Heart right ventricle (tissue), 16 donors: ENCODE measurements at places on chromosomes 16 and 17. TPM values are rescaled to one million over a fixed set of nuclear protein-coding genes. Genes with fewer than 3 reads are reported as not detected.

DNA sequence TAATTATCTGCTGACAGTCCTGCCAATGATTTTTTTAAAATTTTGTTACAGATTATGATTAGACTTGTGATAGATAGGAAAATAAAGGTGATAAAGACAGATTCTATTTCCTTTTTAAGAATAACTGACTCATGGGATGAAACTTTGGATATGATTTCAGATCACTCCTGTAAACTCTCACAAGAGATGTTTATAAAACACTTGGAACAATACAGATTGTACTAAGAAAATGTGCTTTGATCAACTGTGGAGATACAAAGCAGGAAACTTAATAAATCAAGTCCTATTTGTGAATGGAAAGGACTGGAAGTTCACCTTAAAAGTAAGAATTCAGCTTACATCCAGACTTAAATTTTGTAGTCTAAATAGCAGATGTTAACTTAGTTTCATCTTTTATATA lies 21.4 kb downstream of the MRTFB start:
- no peak overlapping the region for H3K27ac ChIP-seq
- H3K4me3 ChIP-seq = no peak overlapping the region
- no peaks in the 10 kb centered on the region for H3K27me3 ChIP-seq
- H3K4me1 ChIP-seq = peaks cover 32% of the 10 kb centered on the region
- H3K36me3 ChIP-seq = no peaks in the 10 kb centered on the region

GRCh38 chr16:10497132-10498101 lies 83.0 kb downstream of the EMP2 start:
- no peaks in the 10 kb centered on the region for H3K27me3 ChIP-seq
- no peak overlapping the region for H3K27ac ChIP-seq
- no peaks in the 10 kb centered on the region for H3K4me1 ChIP-seq
- no peaks in the 10 kb centered on the region for H3K36me3 ChIP-seq
- DNase-seq = no peak
- no peak overlapping the region for H3K4me3 ChIP-seq

MSLN gene
- polyA plus RNA-seq = 0.09 TPM

EXOC3L1 gene
- polyA plus RNA-seq = 8.8 TPM

PLEKHM1 gene
- polyA plus RNA-seq = 9.9 TPM

IKZF3 gene
- polyA plus RNA-seq = 0.06 TPM

SMPD3 gene
- polyA plus RNA-seq = 0.03 TPM

DNA sequence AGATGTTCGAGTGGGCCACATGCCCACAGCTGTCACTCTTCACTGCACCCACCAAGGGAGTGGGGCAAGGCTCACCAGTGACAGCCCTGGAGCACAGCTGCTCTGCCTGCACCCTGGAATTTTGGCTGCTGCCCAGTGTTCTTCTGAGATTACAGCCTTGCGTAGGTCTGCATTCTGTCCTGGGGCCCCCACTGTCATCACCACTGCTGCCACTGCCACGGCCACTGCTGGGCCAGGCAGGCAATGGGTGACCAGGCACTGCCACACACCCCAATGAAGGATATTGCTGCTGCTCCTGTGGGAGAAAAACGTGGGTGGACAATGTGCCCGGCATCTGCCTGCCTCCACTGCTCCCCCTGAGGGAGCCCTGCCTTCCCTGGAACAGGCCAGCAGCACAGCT lies 1717.0 kb downstream of the TP53TG3F start:
- H3K27ac ChIP-seq = no peak overlapping the region
- no peaks in the 10 kb centered on the region for H3K36me3 ChIP-seq
- H3K4me1 ChIP-seq = no peaks in the 10 kb centered on the region
- H3K27me3 ChIP-seq = no peaks in the 10 kb centered on the region
- H3K4me3 ChIP-seq = no peak overlapping the region
- DNase-seq = peak; percentile 36

- DNase-seq = no peak
- H3K27ac ChIP-seq = no peak overlapping the region
- no peak overlapping the region for H3K4me3 ChIP-seq
- no peaks in the 10 kb centered on the region for H3K27me3 ChIP-seq
- no peaks in the 10 kb centered on the region for H3K4me1 ChIP-seq
Observed at GRCh38 chr16:65688301-65688700, 566.4 kb upstream of the CDH11 start.

DNA sequence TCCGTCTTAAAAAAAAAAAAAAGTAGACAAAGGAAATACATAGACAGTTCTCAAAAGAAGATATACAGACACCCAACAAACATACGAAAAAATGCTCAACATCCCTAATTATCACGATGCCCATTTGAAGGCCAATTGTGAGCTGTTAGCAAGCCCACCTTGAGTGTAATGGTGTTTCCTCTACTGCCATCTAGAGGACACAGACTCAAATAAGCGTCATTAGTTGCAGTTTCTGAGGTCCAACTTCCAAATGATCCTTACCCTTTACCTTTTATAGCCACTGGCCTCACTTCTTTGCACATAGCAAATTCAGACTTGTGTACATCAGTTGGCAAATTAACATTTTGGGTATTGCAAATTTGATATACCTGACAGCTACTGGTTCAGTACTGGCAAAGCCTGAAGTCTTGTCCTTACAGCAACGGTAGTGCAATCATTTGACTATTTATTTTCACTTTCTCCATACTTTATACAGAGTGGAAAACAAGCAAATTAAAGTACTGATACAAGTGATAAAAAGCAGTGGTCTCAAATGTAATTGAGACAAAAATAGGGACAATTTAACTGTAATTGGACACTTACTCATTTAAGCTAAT lies 536.3 kb upstream of the EEF2KMT start:
- DNase-seq = no peak
- H3K4me3 ChIP-seq = no peak overlapping the region
- no peaks in the 10 kb centered on the region for H3K4me1 ChIP-seq
- no peak overlapping the region for H3K27ac ChIP-seq
- no peaks in the 10 kb centered on the region for H3K36me3 ChIP-seq
- peaks cover 5% of the 10 kb centered on the region for H3K27me3 ChIP-seq

GRCh38 chr17:47225911-47226688 lies 17.0 kb downstream of the MYL4 start:
- no peak for DNase-seq
- H3K4me1 ChIP-seq = peaks cover 58% of the 10 kb centered on the region
- peak overlapping the region; percentile 84 for H3K27ac ChIP-seq
- H3K36me3 ChIP-seq = no peaks in the 10 kb centered on the region

XAF1 gene
- polyA plus RNA-seq = 94.8 TPM

DNA sequence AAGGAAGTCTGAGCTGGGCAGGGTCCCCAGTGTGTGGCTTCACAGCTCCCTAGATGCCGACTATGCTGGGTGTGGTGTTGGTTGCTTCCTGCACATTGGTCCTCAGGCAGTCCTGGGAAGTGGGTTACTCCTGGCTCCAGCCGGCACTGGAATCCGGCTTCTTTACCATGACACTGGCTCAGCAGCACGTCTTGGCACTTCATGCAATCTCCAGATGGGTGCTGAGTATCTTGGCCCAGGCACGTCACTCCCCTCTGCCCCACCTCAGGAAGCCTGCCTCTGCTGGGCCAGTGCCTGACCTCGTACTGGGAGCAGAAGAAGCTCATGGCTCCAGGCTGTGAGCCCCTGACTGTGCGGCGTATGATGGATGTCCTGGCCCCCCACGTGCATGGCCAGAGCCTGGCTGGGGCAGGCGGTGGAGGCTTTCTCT lies 24.5 kb downstream of the FCSK start:
- H3K27me3 ChIP-seq = no peaks in the 10 kb centered on the region
- H3K36me3 ChIP-seq = no peaks in the 10 kb centered on the region
- no peak overlapping the region for H3K4me3 ChIP-seq
- no peaks in the 10 kb centered on the region for H3K4me1 ChIP-seq

ZFP90 gene
- 5.0 TPM for polyA plus RNA-seq

DNA sequence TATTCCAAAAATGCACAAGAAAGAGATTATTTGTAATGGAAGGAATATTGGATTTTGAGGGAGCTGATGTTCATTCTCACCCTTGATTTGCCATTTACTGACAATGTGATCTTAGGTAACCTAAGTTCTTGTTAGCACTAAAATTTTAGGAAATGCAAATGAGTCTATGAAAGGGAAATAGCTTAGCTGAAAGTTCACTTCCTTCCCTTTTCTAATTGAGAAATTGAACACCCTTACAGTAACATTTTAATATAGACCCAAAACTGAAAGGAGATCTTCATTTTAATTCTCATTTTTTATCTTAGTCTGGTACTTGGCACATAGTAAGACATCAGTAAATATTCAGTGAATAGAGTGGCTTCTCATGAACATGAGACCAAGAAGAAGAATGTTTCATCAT lies 10.9 kb upstream of the WSB1 start:
- peak overlapping the region; percentile 9 for H3K27ac ChIP-seq
- no peak overlapping the region for H3K4me3 ChIP-seq
- DNase-seq = no peak
- peaks cover 6% of the 10 kb centered on the region for H3K4me1 ChIP-seq
- H3K27me3 ChIP-seq = no peaks in the 10 kb centered on the region

DNA sequence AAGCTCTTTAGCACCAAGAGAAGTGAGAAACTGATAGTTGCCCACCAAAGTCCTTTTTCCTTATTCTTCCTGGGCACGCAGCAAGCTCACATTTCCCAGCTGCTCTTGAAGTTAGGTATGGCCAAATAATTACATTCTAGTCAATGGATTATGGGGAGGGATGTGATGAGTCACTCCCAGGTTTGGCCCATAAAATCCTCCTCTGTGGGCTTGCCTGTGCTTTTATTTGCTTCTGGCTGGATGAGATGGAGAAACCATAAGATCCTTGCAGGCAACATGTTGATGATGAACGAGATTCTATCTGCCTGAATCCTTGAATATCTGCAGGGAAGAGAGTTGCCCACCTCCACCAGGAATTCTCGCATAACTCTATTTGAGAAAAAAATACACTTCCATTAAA lies 568.3 kb upstream of the SALL1 start:
- DNase-seq = no peak
- no peak overlapping the region for H3K4me3 ChIP-seq
- H3K36me3 ChIP-seq = no peaks in the 10 kb centered on the region
- H3K27me3 ChIP-seq = no peaks in the 10 kb centered on the region
- H3K4me1 ChIP-seq = no peaks in the 10 kb centered on the region

GRCh38 chr16:31072540-31073141 lies 1.4 kb downstream of the ZNF668 start:
- peak overlapping the region; percentile 94 for H3K27ac ChIP-seq
- peak overlapping the region; percentile 80 for H3K4me3 ChIP-seq
- no peak for DNase-seq
- H3K4me1 ChIP-seq = peaks cover 23% of the 10 kb centered on the region

ASPA gene
- polyA plus RNA-seq = 0.26 TPM

DNA sequence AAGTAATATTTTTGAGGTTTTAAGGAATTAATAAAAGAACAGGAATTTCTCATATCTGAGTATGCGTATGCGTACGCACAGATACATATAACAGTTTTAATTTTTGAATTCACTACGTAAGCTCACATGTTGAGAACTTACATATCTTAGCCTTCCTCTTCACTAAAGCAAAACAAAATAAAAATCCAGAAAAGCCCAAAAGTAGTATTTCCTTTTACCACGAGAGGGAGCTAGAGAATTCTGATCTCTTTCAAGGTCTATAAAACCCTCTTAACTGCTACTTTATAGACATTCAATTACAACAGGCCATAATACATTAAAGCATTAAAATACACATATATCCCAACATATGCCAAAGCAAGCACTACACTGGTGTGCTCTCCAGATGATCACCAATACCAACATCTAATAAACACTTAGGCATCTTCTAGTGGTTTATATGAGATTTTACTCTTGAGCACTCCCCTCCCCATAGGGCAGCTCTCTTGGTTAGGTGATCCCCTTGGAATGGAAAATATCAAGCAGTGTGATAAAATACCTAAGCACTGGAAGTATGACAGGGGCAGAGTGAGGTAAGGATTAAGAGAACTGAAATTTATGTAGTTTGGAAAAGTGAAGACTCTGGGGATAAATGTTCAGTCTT lies 94.0 kb downstream of the SKAP1 start:
- H3K27me3 ChIP-seq = peaks cover 100% of the 10 kb centered on the region
- H3K4me1 ChIP-seq = no peaks in the 10 kb centered on the region
- H3K27ac ChIP-seq = no peak overlapping the region
- DNase-seq = no peak
- H3K4me3 ChIP-seq = no peak overlapping the region

GRCh38 chr17:73874008-73874720 lies 229.9 kb upstream of the SDK2 start:
- H3K4me1 ChIP-seq = no peaks in the 10 kb centered on the region
- no peaks in the 10 kb centered on the region for H3K36me3 ChIP-seq

DNA sequence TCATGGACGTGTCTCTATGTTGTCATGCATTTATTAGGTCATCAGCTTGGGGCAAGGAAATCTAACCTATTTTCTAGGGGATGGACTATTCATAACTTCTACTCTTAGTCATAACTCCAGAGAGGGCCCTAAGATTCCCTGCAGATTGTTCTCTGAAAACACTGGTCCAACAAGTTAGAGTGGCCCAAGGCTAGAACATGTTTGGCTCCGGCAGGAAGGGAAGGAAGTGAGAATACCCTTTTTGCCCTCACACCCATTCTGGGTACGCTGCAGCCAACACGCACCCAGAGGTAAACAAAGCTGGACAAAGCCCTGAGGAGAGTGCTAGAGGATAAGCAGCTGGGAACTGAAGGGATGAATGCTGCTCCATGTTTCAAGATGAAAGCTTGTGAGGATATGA lies 9.9 kb downstream of the C16orf86 start:
- H3K4me3 ChIP-seq = no peak overlapping the region
- DNase-seq = no peak
- no peak overlapping the region for H3K27ac ChIP-seq
- H3K36me3 ChIP-seq = no peaks in the 10 kb centered on the region
